ENCODE measurements at places on chromosomes 4 and X. TPM values are rescaled to one million over a fixed set of nuclear protein-coding genes. Genes with fewer than 3 reads are reported as not detected.

The RAB39B gene
- total RNA-seq = 1.6 TPM

- DNase-seq = no peak
Observed at GRCh38 chr4:23500894-23501449, 388.9 kb downstream of the PPARGC1A start.

DNA sequence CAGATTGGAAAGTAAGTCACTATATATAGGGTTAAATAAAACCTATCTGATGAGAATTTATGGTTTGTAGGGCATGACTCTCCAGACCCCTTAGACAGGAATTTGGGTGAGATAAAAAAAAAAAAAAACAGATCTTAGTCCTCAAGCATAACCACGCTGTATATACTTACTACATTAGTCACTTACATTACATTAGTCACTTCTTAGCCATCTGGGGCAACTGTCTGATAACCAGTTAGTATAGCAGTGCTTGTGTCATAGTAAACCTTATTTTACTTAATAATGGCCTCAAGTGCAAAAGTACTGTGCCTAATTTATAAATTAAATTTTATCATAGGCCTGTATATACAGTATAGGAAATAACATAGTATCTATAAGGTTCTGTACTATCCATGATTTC, 60.2 kb upstream of the RPS6KA6 start:
- DNase-seq = no peak

- DNase-seq = no peak
Observed at GRCh38 chr4:7371210-7371941, 63.4 kb downstream of the PSAPL1 start.

DNA sequence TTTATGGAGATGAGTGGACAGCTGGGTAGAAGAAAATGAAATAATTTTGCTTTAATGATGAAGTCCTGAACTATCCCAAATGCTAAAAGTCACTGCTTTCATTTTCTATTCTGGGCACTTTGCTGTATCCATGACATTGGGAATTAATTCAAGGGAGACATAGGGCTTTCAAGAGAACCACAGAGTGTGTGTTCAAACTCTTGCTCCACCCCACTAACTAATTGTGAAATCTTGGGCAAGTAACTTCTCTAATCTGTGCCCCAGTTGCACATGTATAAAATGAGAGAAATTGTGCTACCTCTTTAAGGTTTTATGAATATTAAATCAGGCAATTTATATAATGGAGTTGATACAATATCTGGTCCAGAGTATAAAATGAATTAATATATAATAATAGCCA, 1422.0 kb downstream of the ADGRL3 start:
- DNase-seq = no peak

The CT45A1 gene
- total RNA-seq = not detected

The MAGEA10 gene
- not detected for total RNA-seq

DNA sequence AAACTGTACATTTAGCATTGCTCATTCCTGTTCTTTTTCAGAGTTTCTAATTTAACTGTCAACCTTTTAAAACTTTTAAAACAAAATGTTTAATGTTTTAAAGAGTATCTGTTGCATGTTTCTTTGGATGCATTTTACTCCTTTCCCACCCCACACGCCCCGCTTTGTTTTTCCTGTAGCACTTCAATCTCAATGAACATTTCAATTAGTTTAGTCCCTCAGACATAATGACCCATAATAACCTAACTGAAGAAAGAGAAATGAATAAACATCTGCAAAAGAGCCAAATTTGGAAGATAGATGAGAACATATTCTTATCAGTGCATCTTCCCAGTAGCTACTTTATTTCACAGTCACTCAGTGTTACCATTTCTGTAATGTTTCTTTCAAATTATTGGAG, 7.5 kb downstream of the PCDH10 start:
- no peak for DNase-seq

GRCh38 chr4:6043843-6044242, 25.6 kb upstream of the C4orf50 start:
- no peak for DNase-seq

DNA sequence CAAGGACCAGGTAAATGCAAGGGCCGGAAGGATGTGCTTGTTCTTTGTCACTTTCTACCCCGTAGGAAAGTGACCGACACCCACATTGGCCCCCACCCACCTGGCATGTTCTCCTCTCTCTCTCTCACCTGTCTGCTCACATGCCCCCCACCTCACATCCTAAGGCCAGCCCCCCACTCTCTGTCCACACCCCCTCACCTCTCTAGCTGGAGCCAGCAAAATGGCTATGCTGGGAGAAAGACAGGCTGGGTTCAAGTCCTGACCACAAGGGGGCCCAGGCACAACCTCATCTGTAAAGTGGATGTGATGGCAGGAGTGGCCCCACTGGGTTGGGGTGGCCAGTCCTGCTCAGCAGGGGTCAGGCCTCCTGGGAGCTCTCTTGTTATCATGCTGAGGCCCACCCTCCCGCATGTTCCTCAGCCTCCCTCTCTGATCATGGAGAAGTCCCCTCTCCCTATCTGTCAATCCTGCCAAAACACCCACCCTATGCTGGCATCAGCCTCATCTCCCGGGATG, 1.7 kb upstream of the PPP2R2C start:
- DNase-seq = no peak

GRCh38 chr4:178738026-178738425, 1295.8 kb upstream of the AGA start:
- no peak for DNase-seq

The CHIC2 gene
- 219 TPM for total RNA-seq

DNA sequence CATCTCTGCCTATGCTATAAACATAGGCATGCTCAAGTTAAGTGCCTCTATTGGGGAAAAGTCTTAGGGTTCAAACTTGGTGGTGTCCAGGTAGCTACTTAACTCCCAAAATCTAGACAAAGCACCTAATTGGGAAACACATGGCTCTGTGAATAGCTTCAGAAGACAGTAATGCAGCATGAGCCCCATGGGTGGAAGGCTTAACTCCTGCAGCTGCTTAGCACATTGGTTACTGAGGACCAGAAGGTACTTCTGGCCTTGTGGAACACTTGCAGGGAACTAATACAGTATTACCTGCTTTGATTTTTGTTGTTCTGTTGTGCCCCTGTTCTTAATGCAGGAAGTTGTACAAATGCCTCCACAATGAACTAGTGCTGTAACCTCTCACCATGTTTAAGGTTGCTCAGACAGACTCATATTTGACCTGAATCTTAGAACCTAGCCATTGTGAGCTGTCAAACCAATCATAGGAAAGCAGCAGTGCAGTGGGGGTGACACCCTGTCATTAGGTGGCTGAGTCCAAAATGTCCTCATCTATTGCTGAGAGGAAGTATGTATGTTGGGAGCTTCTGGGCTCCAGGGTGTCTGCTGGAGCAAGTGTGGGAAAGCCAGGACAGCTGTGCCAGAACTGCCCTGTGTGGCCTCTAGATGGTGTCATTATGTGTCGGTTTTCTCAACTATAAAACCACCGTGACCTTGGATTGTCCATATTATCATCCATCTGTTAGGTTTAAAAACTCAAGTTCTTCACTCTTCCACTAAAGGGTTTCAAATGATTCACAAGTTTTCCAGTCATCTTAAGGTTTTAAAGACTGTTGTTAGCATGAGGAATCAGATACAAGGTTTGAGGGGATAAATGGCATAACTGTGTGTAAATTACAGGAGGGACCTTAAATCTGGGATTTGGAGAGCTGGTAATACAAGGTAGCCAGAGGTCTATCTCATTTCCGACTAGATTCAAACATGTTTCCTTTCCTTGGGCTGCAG, 69.9 kb upstream of the WDR1 start:
- DNase-seq = no peak

- DNase-seq = no peak
Observed at GRCh38 chr4:104879367-104879766, 267.3 kb upstream of the TET2 start.

The GASK1B gene
- total RNA-seq = 4.1 TPM

The ADGRG4 gene
- total RNA-seq = not detected

DNA sequence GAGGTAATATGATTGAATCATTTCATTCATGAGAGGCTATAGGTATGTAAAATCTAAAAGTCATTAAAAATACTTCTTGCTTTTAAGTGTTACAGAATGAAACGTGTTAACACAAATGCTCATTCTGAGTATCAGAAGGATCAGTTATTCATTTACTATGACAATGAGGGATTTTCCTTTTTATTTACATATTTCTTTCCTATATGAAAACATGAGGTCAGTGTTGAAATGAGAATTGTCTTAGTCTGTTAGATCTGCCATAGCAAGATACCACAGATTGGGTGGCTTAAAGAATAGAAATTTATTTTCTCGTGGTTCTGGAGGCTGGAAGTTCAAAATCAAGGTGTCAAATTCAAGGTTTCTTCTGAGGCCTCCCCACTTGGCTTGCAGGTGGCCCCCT, 181.2 kb downstream of the ARHGAP10 start:
- no peak for DNase-seq

DNA sequence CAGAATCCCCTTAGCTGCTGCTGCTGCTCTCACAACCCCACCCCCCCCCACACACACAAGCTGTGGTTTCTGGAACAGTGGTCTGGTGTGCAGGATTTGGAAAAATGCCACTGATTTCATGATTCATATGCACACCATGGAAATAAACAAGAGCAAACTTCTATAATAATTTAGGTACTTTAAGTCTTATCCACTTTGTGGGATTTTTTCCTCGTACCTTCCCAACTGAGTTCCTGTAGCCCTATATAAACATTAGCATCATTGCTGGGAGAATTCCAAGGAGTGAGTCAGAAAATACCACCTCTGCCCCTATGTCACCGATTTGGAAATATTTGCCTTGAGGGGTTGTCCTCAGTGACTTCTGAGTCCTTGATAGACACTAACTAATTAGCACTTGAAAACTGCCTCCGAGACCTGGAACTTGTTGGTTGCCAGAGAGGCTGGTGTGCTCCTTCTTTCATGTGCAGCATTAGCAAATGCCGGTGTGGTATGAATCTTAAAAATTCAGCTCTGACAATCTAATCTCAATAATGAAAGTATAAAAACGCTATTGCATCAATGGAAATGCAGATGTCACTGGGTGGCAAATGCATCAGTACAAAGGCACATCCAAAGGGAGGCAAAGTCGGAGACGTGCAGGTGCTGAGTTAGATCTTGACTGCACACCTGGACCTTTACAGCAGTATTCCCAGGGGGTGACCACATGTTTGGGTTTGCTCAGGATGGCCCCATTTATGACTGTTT, 61.8 kb downstream of the CPE start:
- peak; percentile 54 for DNase-seq

GRCh38 chrX:15151267-15152186, 118.4 kb downstream of the ASB9 start:
- DNase-seq = no peak

The FGF13 gene
- total RNA-seq = 0.05 TPM

GRCh38 chr4:1002131-1002630, 9.0 kb upstream of the SLC26A1 start:
- no peak for DNase-seq

The CFAP299 gene
- not detected for total RNA-seq

DNA sequence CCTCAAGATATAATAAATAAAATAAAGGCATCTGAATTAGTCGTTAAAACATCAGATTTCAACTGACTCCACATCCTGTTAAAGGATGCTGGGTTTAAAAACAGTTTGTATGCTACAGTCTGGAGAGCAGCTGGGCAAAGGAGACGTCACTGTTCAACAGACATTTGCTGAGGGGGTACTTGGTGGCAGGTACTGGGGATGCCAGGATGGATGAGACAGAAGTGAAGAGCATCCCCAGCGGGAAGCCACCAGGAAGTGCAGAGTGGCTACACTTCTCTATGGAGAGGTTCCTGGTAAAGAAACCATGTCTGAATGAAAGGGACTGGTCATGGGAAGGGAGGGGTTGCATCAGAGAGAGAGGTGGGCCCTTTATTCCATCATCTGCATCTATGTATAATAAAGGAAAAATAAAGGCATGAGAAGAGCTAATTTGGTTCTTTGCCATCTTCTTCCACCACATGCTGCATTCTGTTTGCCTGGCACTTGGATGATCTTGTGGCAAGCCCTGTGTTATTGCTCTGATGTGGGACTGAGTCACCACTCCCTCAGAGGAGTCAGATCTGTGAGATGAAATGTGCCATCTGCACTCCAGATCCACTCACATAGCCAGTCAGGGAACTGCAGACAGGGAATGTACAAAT, 145.0 kb downstream of the SOWAHB start:
- peak; percentile 86 for DNase-seq

The PDGFC gene
- 28.4 TPM for total RNA-seq

The CHST7 gene
- 2.4 TPM for total RNA-seq

DNA sequence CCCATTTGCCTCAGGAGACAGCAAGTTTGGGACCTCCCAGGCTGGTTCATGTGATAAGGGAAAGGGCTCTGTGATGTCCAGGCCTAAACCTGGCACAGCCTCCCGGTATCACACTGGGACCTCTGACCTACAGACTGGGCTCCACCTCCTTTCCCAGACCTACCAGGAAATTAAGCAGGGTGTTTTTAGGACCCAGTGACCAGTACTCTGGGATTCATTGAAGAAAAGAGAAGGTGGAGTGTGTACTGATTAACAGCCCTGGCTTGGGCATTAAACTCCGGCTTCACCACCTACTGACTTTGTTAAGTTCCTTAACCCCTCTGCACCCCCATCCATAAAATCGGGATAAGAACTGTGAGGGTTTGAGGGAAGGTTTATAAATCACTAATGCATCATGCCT, 28.6 kb downstream of the ASB9 start:
- DNase-seq = no peak

The APLN gene
- 7.2 TPM for total RNA-seq

DNA sequence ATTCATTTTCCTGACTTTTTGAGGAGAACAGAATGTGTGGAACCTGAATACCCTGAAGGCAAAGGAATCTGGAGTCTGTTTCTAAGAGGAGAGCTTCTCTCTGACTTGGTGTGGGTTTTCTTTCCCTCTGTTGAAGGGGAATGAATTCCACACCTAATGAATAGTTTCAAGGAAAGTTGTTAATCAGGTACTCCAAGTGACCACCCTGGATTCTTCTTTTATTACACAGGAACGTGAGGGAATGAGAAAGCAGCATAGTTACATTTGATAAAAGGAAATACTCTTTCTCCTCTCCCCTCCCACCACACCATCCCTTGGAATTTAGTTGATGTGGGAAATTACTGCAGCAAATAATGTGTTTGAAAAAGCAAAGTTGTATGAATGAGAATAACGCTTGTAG, 29.7 kb downstream of the SLIT2 start:
- DNase-seq = no peak

DNA sequence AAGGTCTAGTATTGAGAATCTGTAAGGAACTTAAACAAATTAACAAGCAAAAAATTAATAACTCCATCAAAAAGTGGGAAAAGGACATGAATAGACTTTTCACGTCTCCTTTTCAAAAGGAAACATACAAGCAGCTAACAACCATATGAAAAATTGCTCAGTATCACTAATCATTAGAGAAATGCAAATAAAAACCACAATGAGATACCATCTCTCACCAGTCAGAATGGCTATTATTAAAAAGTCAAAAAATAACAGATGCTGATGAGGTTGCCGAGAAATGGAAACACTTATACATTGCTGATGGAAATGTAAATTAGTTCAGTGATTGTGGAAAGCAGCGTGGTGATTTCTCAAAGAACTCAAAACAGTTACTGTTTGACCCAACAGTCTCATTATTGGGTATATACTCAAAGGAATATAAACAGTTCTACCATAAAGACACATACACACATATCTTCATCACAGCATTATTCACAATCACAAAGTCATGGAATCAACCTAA, 410.4 kb upstream of the SMIM31 start:
- no peak for DNase-seq

The PITX2 gene
- 4.5 TPM for total RNA-seq

The GPR119 gene
- not detected for total RNA-seq

The EDA2R gene
- total RNA-seq = 2.8 TPM

The LRCH2 gene
- total RNA-seq = 0.46 TPM
